ENCODE measurements at places on chromosomes 6 and 20.

- no peak for DNase-seq
Measured at GRCh38 chr6:109186012-109186411, 90.7 kb downstream of the CEP57L1 start.

DNA sequence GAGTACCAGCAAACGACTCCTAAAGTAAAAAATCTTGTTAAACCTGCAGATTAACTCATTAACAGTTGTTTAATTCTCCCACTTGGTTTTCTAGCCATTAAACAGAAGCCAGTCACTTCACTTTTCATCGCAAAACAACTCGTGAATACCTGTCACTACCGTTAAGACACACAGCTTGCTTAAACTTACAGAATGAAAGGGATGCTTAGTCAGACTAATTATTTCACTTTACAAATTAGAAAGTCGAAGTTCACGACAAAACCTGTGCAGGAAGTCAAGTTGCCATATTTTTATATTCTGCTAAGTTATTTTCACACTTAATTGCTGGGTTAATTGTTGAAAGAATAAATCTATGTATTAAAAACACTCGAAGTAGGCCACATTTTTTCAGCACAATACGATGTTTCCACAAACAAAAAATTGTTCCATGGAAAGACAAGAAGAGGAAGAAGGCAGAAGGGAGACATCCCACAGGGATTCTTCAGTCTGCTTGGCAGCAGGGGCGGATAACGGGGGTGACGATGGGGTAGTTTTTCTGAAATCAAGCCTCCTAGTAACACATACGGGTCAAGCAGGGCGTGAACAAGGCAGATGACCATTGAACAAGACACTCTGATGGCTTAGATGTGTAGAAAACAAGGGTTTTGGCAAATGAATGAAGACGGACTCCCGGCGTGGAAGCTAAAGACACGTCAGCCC lies 933 bp downstream of the SSR1 start:
- no peak for DNase-seq

DNA sequence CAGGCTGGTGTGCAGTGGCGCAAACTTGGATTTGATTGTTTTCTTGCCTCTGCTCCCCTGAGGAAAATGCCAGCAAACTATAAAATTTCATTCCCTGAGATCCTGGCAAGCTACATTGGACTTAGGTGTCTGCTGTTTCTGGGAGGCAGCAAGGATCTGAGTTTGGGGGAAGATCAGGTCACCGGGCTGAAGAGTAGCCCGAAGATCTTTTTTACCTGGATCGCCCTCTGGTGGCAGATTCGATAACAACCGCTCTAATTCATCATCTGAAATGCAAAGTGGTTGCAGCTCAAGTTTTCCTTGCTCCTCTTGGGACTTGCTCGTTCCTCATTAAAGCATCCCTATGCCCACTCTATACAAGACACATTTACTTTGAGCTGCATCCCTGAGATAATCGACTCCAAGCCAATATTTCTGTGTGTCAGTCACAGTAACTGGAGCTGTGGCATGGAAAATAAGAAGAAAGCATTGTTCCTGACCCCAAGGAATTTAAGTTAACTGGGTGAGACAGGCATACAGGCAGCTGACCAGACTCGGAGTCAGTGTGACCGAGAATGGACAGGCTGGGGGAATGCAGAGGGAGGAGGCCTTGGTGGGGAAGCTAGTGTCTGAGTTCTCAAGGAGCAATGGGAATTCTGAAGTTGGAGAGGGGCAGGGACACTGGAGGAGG lies 131.8 kb upstream of the PROKR2 start:
- peak; percentile 77 for DNase-seq

- DNase-seq, result no peak
Measured at GRCh38 chr20:54624706-54625390, 149.5 kb downstream of the DOK5 start.

GRCh38 chr6:32906539-32906938 lies 34.3 kb downstream of the HLA-DMB start:
- DNase-seq, result no peak

- DNase-seq, result peak; percentile 89
Measured at GRCh38 chr20:51014797-51015722, 7.8 kb downstream of the KCNG1 start.

DNA sequence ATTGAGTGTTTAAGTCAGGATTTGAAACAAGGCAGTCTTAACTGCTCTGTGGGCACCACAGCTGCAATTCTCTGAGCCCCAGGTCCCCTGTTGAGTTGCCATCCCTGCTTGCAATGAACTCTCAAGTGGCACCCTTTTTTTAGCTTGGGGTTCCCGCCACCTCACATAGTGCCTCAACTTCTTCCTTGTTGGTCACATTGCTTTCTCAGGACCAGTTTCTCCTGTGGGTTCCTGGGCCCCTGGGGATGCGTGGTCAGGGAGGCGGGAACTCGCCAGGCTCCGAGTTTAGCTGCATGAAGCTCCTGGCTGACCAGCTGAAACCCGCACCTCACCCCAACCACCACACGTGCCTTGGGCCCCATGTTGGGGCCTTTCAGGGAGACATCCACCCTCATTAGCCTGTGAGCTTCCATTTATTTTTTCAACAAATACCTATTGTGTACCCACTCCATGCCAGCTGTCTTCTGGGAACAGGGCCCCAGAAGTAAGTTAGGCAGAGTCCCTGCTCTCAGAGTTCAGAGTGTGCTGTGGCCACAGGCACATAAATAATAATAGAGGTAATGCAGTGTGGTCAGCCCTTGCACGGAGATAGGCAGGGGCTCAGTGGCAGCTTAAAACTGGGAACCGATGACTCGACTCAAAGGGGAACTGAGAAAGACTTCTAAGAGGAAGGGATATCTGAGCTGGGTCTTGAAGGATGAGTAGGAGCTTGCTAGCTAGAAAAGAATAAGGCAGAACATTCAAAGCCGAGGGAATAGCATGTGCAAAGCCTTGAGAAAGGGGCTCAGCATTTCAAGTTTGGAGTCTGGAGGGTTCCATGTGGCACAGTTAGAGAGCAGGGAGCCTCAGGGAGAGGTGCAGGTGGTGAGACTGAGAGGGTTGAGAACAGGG lies 33.9 kb upstream of the FAM83D start:
- no peak for DNase-seq

DNA sequence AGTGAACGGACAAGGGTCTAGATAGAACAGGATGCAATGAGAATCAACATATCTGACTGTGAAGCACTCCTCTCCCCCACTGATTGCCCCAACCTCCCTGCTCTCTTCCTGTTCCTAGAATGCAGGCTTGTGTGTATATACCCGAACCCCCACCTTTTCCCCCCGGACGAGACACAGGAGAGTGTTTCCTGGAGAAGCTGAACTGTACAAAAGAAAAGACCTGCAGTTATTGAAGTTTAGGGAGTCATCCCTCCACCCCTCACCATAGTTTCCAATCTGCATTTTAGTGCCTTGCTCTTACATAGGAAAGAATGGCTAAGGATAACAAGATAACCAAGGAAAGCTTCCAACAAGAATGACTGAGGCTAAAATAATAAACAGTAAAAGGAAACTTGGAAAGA lies 55.5 kb upstream of the PDE10A start:
- DNase-seq, result no peak

GRCh38 chr20:51767867-51768758 lies at the start of gene ATP9A:
TSS of gene ATP9A (minus strand) at chr20:51768390. CDS start at chr20:51768369, 21 bp downstream.
- peak; percentile 60 for DNase-seq

DNA sequence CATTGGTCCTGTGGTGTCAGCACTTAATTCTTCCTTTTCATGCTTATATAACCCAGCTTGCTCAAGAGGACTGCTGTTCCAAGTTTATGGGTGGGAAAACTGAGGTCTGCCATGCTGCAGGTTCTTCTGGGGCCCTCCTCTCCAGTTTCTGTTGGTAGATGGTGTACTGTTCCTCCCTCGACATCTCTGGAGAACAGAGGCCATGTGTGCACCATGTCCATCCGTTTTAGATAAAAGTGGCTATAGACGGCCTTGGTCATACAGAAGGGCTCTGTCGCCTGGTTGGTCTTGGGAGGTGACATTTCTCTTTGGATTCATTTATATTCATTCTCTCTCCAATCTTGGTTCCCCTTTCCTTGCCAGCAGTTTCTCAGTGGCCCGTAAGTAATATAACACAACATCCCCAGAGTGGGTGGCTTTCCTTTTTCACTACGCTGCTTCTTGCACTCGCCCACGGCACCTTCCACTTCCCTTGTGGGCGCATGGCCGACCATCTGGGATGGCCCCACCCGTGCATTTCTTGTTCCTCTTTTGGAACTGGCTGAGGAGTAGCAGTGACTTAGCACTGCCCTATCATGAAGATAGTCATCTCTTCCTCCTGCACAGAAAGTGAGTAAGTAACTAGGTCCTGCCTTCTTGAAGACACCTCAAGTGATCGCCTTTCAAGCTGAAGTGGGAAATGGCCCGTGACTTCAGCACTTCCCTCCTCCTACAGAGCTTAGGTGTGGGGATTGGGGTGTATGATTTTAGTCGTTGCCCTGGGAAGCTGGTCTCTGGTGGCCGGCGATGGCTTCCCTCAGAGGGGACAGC lies 94.2 kb downstream of the RREB1 start:
- DNase-seq, result no peak

DNA sequence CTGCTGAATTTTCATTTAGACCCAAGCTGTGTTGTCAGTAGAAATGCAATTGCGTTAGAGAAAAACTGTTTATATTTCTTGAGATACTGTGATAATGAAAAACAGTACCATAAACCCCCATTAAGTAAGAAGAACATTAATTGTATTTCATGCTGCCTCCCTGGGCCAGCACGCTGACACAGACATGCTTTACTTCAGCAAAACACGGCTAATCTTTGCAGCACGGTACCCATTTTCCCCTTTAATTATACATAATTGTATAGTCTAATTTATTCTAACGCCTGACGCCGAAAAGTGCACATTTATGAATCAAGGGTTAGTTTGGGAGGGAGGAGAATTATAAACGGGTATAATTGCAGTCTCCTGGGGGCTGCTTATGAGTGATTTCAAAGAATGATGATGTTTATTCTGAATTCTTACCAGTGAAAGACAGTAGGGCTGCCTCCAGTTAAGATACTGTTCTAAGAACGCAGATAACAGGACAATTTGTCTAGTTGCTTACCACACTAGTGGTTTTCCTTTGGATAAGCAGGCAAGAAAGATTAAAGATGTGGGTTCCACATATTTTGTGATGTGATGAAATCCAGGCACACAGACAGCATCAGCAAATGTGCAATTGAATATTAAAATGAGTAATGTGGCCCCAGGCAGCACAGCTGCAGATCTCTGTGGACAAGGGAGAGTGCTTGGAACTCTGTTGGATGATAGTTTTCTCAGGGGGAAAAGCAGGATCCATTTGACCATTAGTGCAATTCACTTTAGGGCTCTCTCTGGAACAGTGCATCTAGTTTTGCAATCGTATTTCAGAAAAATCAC lies 4.7 kb upstream of the SULF2 start:
- no peak for DNase-seq

DNA sequence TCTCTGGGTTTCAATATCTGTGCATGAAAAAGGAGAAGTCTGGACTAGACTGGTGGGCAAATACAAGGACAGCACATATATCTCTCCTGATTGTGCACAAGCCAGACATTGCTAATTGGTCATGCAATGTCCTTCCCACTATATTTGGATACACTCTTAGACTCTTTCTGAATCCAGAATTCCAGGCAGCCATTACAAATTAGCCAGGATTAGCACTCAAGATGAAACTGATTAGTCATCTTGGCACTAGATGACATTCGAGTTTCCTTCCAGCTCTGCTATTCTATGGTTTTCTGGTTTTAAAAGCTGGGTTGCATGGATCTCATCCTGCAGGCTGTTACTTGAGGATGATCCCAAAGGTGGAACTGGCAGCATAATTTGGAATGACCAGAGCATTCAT lies 73.2 kb downstream of the SCP2D1 start:
- DNase-seq, result no peak

GRCh38 chr6:167827583-167828324 lies 1.0 kb downstream of the AFDN start:
- DNase-seq, result peak; percentile 57

GRCh38 chr20:35207950-35208611 lies 18.4 kb upstream of the MMP24 start:
- DNase-seq, result peak; percentile 57

- no peak for DNase-seq
Measured at GRCh38 chr20:43812216-43812615, 85.4 kb upstream of the GTSF1L start.

- DNase-seq, result no peak
Measured at GRCh38 chr20:45745015-45745414, 22.9 kb downstream of the SPINT4 start.

DNA sequence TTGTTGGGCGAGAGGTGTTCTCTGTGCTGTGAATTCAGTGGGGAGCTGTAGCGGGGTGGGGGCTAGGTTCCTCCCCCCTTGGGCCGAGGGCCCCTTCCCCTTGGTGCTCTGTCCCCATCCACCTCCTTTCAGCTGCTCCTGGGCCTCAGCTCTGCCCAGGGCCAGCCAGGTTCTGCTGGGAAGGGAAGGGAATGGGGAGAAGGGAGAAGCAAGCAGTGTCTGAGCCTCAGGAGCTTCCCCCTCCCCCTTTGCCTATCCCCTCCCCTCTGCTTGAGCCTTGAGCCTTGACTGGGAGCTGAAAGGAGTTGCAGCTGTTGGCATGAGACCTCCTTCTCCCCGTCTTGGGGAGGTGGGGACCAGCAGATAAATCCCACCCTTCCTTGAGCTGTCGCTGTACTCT lies 576 bp upstream of the RRP36 start:
- peak; percentile 22 for DNase-seq

DNA sequence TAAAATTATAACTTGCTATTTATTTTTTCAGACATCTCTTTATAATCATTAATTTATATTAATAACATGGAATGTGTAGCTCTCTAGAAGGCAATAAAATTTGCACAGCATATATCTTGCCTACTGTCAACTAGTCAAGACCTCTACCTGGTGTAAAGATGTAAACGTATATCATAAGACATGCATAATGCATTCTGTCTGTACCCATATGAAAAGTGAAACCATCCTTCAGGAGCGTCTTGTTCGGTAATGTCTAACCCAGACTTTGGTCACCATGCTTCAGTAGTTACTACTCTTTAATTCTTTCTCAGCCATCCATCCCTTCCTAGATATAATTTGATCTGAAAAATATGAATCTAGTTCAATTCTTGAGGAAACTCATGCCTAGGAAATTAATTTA lies 21.0 kb downstream of the CEP43 start:
- DNase-seq, result no peak

DNA sequence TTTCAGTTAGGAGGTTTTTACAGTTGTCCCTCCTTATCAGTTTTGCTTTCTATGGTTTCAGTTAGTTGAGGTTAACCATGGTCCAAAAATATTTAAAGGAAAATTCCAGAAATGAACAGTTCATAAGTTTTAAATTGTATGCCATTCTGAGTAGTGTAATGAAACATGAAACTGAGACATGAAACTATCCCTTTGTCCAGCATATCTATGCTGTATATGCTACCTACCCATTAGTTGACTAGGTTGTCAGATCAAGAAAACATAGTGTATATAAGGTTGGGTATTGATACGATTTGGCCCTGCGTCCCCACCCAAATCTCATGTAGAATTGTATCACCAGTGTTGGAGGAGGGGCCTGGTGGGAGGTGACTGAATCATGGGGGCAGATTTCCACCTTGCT lies 39.1 kb downstream of the VGLL2 start:
- DNase-seq, result no peak

- DNase-seq, result no peak
Measured at GRCh38 chr20:37228656-37229055, 33.0 kb downstream of the GHRH start.
